ENCODE measurements at places on chromosomes 2 and 18.

DNA sequence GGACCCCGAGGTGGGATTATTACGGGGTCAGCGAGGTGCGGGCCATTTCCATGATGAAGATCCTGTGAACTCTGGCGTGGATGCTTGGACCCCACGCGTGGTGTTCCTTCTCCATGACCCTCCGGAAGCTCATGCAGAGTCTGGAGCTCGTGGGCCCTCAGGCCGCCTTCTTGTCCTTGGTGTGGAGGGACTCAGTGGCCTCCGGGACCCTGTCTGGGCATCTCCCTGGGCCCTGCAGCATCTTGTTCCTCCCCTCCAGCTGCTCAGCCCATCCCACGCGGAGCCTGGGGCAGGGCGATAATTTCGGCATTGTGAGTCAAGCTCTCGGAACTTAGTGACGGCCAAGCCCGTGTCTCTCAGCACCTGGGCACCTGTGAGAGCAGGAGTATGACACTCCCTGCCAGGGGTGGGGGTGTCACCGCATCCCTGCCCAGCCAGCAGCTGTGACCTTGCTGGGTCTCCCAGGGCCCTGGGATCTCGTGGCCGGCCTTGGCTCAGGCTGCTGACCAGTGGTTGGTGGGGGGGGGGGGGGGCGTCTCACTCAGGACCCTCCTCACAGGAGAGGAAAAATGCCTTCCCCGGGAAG lies 24.6 kb downstream of the RTP5 start:
- no peak for DNase-seq

- no peak for DNase-seq
These were observed 161.7 kb downstream of the PARD3B start for GRCh38 chr2:204706939-204707338.

- peak; percentile 69 for DNase-seq
These were observed at the start of gene ME2 for GRCh38 chr18:50878345-50879301. TSS of gene ME2 (plus strand) at chr18:50879118. CDS start at chr18:50895821, 16,703 bp downstream.

GRCh38 chr18:8899000-8899399 lies 193.6 kb downstream of the MTCL1 start:
- DNase-seq, result no peak

DNA sequence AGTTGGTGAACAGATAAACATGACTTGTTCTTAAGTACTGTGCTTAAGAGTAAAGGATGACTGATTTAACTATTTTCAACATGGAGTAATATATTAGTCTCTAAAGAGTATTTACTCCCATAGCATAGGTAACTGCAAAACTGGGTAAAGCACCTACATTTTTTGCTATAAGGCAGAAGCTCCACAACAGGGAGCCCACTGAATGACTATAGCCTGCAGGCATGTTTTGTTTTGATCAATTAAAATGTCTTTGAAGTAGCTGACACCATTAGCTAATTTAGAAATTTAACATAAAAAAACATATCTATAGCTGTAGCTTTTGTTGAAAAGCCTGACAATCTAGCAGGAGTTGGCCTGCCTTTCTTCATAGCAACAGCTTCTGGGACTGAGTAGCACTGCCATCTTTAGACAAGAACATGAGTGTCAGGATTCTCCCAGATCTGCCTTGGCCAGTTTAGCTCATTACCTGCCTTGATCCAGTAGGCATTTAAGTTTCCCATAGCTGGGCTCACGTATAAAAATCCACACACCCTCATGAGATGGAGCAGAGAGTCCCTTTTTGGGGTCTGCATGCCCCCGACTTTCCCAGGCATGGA lies 1935.1 kb upstream of the PIK3C3 start:
- DNase-seq, result no peak

DNA sequence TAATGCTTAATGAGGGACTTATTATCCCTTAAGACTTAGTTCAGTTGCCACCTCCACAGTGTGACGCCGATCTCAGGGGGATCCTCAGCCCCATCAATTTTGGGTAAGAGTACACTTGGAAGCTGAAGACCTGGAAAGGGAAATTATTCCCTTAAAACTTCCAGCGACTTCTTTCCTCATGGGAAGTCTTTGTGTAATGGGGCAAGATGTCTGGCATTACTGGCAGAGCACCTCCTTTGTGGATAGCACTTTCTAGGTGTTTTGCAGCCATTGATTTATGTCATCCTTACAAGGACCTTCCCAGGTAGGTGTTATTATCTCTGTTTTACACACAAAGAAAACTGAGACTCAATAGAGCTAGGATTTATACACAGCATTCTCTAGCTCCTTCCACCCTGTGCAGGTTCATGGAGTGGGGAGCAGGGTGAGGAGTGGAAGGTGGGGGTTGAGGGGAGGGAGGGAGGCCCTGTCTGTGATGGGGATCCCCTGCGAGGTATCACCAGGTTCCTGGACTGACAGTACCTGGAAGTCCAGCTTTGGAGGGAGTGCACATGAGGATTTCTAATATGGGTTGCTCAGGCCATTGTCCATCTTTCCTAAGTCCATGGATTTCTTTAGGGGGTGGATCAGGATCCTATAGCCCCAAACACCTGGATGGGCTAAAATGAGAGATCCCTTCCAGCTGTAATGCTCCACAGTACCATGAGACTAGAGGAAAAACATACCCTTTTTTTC lies 79.4 kb downstream of the MYCN start:
- no peak for DNase-seq

- DNase-seq, result no peak
These were observed 194.9 kb upstream of the BOD1L2 start for GRCh38 chr18:56952026-56952425.

GRCh38 chr2:230362030-230362691 lies 35.2 kb downstream of the SP140L start:
- no peak for DNase-seq

DNA sequence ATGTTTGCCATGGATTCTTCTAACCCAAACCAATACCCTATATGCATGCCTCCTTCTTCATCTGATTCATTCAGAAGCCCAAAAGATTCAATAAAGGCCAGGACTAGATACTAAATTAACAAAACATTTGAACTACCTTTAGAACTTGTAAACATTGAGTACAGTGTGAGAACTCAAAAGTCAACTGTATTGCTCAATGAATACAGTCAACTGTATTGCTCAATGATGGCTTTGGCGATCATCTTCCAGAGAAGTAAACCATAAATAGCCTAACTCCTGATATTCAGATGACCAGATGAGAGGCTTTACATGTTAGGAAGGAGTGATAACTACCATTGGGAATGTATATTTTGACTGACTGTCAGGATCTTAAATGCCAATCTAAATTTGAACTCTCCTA lies 206.5 kb upstream of the ITGA4 start:
- no peak for DNase-seq

DNA sequence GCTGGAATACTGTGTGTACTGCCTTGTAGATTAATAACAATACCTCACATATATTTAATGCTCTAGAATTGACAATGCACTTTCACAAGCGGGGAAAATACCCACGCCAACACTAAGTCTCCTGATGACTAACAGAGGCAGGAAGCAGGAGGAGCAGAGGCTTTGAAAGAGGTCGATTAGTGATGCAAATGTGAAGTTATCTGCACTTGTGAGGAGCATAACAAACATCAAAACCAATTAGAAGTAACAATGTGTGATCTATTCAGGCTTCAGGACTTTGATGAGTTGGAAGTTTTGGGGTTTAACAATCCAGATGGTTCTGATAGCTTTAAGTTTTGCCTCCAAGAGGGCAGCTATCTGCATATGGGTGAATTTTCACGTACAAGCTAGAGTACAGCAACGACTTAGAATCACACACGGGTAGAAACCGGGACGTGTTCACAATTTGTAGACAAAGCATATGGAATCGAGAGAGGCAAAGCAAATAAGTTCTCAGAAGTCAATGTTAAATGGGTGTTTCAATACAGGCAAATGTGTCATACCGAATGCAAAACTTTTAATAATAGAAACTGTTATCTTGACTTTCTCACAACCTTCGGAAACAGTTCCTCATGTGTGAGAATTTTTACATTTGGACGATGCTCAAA lies 114.5 kb downstream of the METTL8 start:
- no peak for DNase-seq

GRCh38 chr2:174516501-174517378 lies 29.9 kb upstream of the GPR155 start:
- DNase-seq, result no peak

DNA sequence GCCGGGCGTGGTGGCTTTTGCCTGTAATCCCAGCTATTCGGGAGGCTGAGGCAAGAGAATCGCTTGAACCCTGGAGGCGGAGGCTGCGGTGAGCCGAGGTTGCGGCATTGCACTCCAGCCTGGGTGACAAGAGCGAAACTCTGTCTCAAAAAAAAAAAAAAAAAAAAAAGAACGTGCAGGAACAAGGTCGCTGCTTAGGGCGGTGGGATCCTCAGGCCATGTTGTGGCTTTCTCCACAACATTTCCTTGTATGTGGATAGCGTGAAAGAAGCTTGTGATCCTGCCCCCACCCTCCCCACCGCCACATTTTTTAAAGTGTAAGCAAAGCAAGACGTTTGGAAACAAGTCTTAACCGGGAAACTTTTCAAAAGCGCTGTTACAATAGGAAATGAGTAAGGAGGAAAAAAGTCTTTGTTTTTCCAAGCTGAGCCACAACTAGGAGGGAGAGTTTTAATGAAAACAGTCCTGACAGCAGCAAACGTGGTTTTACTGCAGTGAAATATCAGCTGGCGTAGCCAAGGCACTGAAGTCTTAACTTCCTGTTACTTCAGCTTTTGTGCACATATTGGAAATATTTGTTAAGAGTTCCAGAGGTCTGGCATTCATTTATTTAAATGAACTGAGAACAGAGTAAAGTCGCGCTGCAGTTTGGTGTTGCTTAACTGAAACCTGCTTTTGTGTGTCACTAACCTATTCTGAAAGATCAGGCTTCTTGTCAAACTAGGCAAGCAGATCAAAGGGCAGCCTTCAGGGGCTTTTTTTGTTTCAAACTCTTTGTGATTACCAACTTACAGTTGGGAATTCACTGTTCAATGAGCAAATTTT lies 3.8 kb downstream of the TGIF1 start:
- DNase-seq, result no peak

GRCh38 chr2:113217455-113218282 lies 43.9 kb downstream of the PSD4 start:
- DNase-seq, result no peak

GRCh38 chr2:54103454-54104314 lies 11.7 kb upstream of the ACYP2 start:
- no peak for DNase-seq

DNA sequence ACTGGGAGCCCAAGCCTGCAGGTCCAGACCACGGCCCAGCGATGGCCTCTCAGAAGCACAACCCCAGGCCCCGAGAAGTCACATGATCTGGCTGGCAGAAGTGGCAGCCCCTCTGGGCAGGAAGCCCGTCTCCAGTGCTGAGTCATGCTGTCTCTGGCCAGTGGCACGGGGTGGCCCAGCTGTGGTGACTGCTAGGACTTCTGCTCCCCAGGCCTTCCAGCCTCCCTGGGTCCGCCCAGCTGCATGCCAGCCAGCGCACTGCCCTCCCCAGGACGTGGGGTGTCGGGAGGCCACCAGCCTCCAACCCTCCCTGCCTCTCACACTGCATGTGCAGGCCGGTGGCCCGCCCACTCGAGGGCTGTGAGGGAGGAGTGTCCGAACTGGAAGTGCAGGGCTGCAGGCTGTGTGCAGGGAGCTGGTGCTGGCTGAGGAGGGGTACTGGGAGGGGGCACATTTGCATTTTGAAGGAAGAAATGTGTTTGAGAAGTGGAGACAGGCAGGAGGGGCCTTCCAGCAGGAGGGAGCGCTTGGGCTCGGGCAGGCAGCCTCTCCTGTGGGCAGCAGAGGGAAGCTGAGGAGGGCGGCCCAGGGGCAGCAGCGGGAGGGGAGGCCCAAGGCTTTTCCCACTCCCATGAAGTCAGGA lies 17.0 kb upstream of the HPCAL1 start:
- no peak for DNase-seq

DNA sequence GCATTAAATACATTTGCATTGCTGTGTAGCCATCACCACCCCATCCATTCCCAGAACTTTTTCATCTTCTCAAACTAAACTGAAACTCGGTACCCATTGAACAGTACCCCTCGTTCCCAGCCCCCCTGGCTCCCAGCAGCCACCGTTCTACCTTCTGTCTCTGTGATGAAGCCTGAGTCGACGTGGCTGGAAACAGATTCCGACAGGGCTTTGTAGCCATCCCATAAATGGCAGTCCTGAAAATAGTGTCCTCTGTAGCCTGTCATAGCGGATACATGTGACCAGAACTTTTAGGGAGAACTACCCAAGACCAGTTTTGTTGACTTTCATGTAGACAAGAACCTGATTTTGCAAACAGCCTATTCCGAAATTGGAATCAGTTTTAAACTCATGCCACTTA lies 59.1 kb downstream of the TSHZ1 start:
- no peak for DNase-seq

DNA sequence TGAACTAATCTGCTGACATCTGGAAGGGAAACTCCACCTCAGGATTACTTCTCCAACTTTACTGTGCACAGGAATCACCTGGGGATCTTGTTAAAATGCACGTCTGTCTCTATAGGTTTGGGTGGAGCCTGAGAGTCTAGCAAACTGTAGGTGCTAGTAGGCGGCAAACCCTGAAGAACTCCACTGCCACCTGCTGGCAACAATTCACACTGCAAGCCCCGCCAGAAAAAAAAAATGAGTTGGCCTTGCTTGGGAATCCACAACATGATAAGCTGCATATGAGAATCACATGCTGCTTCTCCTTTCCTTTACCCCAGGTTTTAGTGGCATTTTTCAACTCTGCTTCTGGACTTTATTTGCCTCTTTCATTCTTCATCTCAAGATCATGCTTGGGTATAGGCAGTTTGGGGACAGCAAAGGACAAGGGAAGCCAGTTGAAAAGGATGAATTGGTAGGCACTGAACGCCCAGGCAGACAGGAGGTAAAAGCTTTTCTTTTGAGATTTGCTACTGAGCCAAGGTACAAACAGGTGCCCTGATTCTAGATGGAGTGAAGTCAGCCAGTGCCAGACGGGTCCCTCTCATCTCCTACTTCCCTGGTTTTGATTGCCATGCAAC lies 88.8 kb downstream of the VIT start:
- DNase-seq, result no peak

DNA sequence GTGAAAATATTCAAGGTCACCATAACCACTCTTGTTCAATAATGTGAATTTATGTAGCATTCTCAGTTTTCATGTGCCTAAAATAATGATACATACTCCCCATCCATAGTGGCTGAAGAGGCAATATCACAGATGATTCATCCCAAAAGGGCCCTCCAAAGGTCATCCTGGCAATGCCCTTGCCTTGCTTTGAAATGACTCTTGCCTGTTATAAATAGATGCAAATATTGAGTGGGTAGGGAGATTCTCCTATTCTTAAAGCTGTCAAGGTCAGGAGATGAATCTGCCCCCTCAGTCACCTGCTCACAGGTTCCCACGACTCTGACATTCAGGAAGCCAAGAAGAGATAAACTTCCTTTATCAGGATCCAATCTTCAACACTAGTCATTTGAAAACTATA lies 490.5 kb downstream of the TNS1 start:
- no peak for DNase-seq
